ENCODE measurements at places on chromosomes 7 and 10.
A peak's percentile ranks its signal among the peaks of the same experiment; 100 is the strongest.

- no peak for DNase-seq
Measured at GRCh38 chr10:71043858-71044257, 155.5 kb upstream of the PCBD1 start.

GRCh38 chr7:49778731-49779270 lies 5.4 kb downstream of the VWC2 start:
- DNase-seq, result no peak

- DNase-seq, result no peak
Measured at GRCh38 chr10:5625992-5626777, 40.2 kb downstream of the ASB13 start.

DNA sequence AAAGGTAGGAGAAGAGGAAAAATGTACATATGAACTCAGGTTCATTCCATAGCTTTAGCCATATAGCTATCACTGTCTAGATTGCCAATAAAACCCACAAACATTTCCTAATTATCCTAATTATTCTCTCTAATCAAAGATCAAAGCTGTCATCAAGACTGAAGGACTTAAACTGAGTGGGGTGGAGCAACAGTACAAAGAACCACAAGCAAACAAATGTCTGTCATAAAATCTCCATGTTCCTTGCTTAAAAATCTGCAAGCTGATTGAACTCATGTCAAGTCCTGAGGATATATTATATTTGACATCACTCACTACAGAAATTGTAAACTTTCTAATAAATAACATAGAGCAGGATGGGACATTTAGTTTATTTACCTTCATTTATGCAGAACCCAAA lies 315.9 kb downstream of the SNX13 start:
- no peak for DNase-seq

DNA sequence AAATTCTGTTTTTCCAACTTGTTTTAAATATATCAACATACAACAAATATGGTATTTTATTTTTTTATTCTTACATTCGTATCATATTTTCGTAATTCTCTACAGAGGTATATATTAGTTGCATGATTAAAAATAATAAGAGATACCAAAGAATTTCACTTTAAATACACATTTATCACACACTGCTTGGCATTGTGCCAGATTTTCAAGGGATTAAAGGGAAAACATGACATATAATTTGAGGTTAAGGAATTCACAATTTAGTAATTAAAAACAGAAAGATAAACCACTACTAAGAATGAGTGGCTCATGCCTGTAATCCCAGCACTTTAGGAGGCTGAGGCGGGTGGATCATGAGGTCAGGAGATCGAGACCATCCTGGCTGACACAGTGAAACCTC lies 484.7 kb upstream of the SORCS1 start:
- no peak for DNase-seq

DNA sequence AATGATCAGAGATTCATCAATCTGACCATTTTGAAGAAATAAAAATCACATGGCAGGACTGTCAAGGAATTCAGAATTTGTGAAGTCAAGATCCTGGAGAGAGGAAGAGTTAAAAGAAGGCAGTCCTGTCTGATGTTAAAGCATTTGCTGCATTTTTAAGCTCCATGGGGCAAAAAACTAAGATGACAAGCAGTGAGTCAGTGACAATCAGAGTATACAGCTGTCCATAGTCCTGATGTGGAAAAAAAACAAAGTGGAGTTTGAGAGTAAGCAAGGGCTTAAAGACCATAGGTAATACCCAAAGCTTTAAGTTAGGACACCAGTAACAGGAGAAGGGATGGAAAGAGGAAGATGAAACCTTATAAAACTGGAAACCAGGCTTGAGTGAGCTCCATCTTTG lies 412.7 kb upstream of the ANKRD30A start:
- DNase-seq, result no peak

DNA sequence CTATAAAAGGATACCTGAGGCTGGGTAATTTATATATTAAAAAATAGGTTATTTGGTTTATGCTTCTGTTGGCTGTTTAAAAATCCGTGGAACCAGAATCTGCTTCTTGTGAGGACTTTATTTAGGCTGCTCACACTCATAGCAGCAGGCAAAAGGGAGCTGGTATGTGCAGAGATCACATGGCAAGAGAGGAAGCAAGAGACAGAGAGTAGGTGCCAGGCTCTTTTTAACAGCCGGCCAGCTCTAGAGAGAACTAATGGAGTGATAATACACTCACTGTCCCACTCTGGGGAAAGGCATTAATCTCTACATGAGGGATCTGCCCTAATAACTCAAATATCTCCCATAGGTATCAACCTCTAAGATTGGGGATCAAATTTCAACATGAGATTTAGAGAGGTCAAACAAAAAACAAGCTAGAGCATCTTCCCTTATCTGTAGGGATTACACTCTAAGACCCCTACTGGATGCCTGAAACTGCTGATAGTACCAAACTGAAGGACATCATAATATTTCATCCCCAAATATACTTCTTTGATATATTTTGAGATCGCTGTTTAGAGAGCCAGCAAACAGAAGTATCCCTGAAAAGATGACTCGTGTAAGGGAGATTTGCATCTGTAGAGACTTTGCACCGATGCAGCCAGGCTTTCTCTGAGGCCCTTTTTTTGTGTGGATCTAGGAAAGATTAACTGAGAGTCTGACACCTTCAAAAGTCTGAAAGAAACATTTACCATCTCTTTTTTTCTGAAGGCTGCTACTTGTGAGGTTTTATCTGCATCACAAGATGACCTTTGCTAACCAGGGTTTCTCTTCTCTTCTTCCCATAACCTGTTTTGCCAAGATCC lies 717.0 kb upstream of the MBL2 start:
- DNase-seq, result no peak

DNA sequence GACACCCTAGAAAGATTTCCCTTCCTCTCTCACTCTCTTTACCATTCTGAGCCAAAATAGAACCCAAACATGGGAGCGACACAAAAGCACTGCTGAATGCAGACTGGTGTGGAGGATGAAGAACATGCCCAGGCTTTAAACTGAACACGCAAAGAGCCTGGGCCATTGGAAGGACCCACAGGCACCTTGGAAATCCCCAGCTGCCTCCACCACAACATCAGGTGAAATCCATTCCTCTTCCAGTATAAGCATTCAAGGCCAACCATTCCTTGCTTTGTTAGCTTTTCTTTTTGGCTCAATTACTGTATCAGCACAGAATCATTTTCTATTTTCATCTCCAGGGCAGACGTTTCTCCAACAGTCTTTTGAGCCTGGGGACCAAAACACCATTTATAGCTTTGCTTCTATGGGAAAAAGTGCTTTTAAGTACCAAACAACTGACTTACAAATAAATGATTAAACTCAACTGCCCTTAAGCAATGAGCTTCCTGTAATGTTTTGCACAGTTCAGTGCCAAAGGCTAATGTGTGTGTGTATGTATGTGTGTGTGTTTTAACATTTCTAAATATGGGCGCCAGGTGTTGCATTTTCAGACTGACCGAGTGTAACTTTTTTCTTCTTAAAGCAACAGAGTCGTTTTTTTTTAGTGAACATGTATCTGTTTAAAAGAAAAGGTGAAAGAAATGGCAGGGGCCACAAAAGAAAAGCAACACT lies 16.2 kb upstream of the BLNK start:
- DNase-seq, result no peak

DNA sequence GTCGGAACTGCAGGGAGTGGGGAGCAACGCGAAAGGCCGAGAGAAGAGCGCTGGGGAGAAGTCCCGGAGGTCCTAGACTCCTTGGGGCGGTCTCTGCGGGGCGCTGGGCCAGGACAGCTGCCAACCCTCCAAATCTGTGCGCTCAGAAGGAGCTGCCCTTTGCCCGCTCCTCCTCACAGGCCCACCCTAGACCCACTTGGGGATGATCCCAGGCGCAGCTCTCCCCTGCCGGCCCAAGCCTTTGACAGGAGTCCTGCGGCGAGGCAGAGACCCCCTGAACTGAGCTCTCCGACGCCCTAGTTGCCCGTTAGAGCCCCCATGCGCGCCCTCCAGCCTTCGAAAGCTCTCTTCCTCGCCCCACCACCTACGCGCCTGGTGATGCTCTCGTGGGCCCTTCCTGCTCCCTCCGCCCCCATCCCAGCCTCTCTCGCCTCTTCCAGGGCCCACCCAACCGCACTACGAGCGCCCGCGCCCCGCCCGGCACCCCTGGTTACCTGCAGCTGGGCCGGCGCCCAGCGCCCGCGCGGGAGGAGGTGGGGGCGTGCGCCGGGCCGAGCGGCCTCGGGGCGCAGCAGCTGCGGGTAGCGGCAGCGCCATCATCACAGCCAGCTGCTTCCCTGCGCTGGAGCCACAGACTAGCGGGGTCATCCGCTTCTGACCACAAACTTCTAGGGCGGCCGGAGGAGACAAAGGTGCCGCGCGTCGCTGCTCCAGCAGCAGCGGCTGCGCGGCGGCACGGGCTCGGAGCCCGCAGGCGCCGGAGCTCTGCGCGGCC lies 353.4 kb downstream of the DNAJB6 start:
- DNase-seq, result no peak

DNA sequence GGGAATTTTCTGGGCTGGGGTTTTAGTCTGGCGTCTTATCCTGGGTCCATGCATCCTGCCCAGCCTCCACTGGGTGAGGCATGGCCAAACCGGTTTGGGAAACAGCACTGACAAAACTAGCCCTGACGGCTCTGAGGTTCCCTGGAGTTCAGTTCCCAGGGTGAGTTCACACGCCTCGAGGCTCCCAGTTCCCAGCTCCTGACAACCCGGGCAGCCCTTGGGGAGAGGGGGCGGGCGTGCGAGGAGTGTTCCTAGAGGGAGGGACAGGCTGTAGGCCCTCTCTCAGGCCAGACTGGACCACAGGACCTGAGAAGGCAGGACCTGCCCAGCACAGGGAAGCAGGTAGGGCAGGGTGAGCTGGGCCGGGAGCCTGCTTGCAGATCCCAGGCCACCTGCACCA lies 82.3 kb upstream of the PPIF start:
- no peak for DNase-seq

- no peak for DNase-seq
Measured at GRCh38 chr7:150854066-150855000, 2.0 kb downstream of the AOC1 start.

DNA sequence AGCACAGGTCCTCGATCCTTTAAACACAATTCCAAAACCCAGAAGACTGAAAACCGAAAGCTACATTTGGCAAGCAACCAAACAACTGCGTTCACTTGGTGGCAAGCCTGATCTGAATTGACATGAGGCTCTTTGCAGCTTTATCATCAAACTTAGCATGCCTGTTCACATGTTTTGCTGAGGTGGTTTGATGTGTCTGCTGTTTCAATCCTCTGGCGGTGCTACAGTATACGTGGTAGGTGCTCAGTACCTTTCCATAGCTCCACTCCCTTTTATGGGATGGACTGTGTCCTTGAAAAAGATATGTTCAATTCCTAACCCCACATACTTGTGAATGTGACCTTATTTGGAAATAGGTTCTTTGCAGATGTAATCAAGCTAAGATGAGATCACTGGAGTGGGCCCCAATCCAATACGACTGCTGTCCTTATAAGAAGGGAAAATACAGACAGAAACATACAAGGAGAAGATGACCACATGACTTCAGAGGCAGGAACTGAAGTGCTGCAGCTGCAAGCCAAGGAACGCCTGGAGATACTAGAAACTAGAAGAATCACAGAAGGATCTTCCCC lies 33.4 kb downstream of the CCDC6 start:
- no peak for DNase-seq

DNA sequence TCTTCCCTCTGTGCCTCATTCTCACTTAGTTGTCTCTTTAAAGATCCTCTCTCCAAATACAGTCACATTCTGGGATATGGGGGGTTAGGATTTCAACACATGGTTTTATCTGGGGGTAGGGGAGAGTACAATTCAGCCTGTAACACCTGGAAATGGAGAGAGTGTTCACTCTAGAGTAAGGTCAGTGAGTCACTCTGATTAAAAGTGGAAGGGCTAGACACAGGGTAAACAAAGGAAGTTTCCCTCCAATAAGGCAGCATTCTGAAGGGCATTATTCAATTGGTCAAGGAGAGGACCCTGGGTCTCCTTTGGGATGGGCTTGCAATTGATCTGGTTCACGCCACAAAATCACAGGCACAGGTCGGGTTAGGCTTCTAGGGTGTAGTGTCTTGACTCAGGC lies 232.8 kb upstream of the NPSR1 start:
- DNase-seq, result no peak

DNA sequence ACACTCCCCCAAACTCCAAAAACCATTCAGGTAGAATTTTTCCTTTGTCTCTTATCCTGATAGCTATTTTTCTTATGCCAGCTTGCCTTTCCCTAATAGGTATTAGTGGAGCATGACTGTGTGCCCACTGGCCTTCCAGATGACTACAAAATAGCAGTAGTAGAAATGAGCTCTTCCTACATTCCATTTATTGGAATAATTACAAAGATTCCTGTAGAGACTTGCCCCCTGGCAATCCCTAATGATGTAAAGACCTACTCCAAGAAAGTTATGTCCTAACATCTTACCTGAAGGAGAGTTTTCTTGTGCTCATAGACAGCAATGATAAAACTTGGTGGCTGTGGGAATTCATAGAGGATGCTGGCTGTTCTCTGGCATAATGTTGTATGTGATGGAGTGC lies 501.8 kb downstream of the GATA3 start:
- no peak for DNase-seq

- no peak for DNase-seq
Measured at GRCh38 chr10:77649333-77650331, 12.0 kb upstream of the KCNMA1 start.

DNA sequence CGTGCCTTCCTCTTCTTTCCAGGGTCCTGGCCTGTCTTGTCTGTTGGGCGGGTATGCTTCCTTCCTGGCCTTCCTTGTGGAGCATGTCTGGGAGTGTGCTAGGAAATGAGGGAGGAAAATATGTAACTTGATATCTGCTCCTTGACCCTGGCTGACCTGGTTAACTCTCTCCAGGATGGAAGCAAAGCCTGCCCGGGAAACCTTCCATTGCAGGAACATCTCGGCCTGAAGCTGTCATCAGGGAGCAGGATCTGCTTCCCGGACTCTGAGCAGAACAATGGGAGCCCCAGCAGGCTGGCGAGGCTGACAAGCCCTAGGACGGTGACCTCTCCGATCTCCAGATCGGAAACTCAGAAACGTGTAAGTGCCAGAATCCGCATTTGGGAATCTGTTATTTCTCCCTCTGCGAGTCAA lies 340.3 kb downstream of the FRMD4A start:
- no peak for DNase-seq

GRCh38 chr7:882336-883035 lies 6.1 kb downstream of the GET4 start:
- no peak for DNase-seq

DNA sequence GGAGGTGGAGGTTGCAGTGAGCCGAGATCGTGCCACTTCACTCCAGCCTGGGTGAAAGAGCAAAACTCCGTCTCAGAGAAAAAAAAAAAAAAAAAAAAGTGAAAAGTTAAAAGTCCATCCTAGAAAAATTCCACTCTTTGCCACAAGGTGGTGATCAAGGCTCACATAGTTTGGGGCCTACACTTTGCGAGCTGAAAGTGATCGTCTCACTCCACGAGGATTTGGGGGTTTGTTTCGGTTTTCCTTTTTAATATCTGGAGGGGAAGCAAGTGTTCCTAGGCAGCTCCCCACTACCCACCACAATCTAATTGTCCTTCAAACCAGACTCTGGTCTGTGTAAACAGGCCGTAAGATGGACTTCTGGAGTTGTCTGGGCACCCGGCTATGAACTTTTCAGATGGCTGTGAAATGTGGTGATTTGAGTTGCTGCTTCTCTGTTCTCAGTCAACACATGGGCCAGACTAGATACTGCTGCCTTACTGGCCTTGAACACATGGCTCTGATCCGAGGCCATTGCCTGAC lies 27.1 kb downstream of the PRLHR start:
- peak; percentile 85 for DNase-seq

All from CD4-positive, alpha-beta T cell (primary cell).